ENCODE measurements at places on chromosomes 7 and 10.

DNA sequence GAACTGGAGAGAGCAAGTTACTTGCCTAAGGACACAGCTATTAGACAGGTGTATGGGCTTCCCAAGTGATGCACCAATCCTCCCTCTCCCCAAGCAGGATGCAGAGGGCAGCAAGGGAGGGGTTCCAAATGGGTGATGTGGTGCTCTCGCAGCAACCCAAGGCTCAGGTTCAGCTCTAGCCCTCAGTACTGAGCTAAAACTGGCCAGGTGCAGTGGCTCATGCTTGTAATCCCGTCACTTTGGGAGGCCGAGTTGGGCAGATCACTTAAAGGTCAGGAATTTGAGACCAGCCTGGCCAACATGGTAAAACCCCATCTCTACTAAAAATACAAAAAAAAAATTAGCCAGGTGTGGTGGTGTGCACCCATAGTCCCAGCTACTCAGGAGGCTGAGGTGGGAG is 40.7 kb downstream of the GPRIN2 start:
- DNase-seq: no peak

- no peak for DNase-seq
These were observed 43.3 kb downstream of the DGKB start for GRCh38 chr7:14859267-14859666.

- no peak for DNase-seq
These were observed 21.7 kb downstream of the TMEM254 start for GRCh38 chr10:80100116-80100515.

- no peak for DNase-seq
These were observed 44.2 kb upstream of the TNS3 start for GRCh38 chr7:47625861-47626715.

GRCh38 chr7:69035826-69036225 is 562.4 kb upstream of the AUTS2 start:
- no peak for DNase-seq

DNA sequence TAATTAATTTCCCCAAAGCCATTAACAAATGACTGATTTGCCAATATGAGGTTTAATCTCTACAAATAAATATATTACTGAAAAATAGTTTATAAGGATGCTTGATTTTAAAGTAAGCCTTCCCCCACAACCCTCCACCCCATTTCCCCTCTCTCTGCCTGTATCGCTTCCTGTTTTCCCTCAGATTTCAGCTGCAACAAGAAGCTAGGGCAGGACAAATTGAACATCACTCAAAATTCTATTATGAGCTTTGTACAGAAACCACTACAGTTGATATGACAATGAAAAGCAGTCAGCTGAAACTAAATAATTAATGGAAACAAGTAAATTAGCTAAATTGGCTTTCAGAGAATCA is 109.0 kb upstream of the SP4 start:
- no peak for DNase-seq

- DNase-seq: peak; percentile 2
These were observed 58.9 kb downstream of the SH2D4B start for GRCh38 chr10:80596391-80597257.

DNA sequence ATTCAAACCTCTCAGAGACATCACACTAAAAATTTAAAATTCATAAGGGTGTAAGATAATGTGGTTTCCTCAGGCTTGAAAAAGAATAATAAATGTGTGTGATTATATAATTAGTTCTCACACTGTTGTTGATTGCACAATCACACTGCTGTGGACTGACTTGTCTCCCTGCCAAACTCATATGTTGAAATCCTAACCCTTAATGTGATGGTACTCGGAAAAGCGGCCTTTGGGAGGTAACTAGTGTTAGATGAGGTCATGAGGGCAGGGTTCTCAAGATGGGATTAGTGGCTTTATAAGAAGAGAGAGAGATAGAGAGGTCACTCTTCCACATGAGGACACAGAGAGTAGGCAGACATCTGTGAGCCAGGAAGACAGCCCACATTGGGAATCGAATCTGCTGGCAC is 128.5 kb upstream of the COL1A2 start:
- no peak for DNase-seq

DNA sequence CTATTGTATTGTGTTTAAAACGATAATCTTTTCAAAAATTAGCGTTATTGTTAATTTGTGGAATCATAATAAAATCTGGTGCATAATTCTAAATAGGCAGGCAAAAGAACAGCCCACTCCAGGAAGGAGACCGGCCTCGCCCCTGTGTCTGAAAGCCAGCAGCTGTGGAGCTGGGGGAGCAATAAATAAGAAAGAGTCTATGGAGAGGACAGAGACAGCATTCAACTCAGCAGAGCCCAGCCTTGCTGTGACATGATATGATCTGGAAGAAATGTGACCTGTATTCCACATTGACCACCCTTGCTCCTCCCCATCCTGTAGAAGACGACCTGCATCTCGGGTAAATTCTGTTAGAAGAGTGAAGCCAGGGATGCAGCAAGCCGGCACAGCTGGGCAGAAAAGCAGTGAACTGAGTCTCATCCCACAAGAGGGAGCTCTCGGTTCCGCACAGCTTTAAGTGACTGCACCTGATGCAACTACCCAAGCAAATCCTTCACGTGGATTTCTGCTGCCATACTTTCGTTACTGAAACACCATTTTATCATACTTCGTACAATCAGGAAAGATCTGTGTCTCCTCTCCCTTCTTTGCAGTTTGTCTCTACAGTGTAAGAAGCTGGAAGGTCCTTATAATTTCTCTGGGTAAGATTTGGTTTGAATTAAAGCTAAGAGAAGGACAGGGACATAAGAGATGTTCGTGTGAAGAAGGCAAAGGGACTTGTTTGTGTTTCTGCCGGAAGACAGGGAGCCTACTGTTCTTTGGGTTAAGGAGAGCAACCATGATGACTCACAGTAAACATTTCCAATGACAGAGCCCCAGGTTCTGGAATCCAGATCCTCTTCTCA is 427.1 kb downstream of the GPAM start:
- DNase-seq: no peak

DNA sequence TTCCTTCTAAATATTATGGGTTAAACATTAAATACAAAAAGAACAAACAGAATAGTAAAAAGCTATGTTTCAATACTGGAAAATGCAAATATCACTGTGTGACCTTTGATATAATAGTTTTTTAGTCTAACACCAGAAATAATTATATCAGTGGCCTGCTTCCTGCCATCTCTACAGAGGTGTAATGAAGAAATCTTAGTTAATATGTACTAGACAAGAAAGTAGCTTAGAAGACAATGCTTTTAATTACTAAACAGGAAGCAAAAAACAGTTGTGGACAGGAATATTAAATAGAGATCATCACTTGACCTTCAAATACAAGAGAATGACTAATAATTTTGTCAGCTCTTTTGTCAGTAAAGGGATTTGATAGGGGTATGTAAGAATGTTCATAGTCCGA is 47.4 kb upstream of the LRRN3 start:
- DNase-seq: no peak

- DNase-seq: no peak
These were observed 30.7 kb upstream of the TRIL start for GRCh38 chr7:28988810-28989209.

- no peak for DNase-seq
These were observed 166.2 kb upstream of the STEAP1 start for GRCh38 chr7:89988074-89988473.

DNA sequence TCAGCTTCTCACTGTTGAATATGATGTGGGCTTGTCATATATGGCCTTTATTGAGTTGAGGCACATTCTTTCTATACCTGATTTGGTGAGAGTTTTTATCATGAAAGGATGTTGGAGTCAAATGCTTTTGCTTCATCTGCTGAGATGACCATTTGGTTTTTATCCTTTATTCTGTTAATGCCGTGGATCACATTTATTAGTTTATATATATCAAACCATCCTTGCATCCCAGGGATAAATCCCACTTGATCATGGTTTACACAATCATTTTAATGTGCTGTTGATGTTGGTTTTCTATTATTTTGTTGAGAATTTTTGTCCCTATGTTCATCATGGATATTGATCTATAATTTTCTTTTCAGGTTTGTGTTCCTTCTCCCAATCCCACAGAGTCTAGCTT is 67.0 kb downstream of the EBLN1 start:
- no peak for DNase-seq

DNA sequence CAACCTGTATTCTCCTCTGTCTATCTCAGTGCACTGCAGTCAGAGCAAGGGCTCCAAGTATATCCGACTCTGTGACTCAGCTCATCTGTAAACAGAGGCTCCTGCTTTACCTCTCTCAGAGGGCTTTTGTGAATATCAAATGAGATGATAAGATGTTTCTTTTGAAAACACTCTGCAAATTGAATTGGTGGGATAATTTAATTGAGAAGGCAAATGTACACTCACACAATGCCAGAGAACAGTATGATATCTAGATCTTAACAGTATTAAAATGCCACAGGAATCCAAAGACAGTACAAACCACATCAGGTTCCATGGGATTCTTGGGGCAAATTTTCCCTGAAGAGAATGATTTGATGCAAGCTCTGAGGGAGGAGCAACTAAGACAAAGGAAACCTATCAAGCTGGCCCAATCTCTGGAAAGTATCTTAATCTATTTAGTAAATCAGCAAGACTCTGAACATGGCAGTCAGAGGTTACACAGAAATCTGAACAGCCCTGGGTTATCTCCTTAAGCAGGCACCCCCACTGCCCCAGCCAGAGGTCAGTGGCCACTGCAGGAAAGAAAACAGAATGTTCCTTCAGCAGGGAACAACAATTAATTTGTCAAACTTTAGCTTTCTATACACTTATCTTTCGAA is 45.9 kb downstream of the DOCK4 start:
- DNase-seq: no peak

- DNase-seq: no peak
These were observed 185.8 kb downstream of the SNX10 start for GRCh38 chr7:26477381-26477990.

DNA sequence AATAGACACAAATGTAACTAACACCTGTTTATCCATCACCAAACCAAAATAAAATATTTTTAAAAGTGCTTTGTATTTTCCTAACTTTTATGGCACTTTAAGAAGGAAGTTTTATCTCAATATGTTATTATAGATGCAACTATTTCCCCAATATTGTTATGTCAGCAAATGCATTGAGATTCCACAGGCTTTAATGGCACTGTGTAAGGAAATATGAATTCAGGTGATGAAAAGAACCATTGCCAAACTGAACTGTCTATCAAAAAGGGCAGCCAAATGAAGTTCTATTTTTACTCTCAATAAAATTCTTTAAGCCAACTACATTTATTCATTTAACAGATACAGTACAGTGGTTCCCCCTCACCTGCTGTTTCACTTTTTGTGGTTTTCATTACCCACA is 67.2 kb upstream of the OIT3 start:
- no peak for DNase-seq

- no peak for DNase-seq
These were observed 60.9 kb downstream of the SLC35B4 start for GRCh38 chr7:134255814-134256213.

- DNase-seq: no peak
These were observed 963.2 kb upstream of the CELF2 start for GRCh38 chr10:10054466-10054865.

DNA sequence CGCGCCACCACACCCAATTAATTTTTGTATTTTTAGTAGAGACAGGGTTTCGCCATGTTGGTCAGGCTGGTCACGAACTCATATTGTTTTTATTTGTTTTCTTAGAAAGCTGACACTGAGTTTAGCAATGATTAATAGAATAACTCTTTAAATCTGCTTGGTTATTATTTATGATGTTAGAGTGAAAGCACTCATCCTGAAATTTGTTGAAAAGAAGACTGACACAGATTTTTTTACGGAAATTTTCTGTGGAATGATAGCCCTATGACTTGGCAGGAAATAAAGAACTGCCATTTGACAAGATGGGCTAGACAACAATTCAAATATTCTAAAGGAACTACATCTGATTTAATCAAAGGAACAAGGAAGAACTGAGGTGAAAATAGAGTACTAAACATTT is 4.3 kb upstream of the GSAP start:
- no peak for DNase-seq

DNA sequence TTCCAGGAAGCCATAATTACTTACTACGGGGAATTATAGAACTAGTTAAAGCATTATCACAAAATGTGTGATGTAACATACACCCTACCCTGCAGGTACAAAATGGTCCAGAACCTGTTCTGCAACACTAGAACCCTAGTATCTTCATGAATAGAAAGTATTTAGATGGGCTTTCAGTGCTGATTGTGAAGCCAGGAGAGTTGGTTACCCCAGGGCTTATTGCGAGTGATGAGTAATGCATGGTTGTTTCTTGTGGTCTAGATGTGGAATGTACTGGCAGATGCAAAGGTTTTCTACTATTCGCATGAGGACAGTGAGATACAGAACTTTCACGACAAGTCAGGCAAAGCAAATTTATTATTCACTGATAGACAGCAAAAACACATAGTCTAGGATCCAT is 33.6 kb upstream of the AGR3 start:
- no peak for DNase-seq

DNA sequence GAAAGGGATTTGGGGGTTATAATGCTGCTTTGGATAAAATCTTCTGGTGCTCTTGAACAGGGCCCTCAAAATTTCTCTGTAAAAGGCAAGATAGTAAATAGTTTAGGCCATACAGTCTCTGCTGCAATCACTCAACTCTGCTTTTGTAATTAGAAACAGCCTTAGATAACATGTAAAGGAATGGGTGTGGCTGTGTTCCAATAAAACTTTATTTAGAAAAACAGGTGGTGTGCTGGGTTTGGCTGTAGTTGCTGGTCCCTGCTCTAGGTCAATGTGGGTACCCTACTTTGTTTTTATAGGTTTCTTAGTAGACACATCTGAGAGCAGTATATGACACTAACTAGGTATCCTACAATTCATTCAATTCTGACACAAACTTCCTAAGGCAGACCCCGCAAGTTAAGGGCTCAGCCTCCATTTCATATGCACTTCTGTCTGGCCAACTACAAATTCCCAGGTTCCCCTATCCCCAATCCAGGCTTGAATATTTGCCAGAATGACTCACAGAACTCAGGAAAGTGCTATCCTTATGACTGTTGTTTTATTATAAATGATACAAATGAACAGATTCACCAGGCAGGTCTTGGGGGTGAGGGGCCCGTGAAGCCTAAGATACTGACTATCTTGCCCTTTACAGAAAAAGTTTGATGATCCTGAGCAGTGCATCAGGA is 349.9 kb downstream of the RPS24 start:
- no peak for DNase-seq

- no peak for DNase-seq
These were observed 26.2 kb downstream of the FAM171A1 start for GRCh38 chr10:15344876-15345285.

DNA sequence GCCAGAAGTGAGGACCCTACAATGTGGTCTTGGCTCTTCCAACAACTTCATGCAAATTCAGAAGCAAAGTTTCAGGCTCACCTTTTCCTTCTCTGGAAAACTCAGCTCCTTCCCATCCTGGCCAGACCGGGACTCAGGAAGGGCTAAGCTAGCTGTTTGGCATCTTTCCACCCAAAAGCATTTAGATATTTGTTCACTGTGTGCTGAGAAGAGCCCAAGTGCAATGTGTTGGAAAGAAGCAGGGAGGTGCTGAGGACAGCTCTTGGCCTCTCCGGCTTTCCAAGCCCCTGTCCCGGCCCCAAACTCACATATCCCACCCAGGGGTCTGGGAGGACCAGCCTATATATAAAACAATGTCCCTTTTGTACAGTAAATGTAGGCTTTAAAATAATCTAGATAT is 44.5 kb downstream of the MKI67 start:
- DNase-seq: no peak

- DNase-seq: no peak
These were observed 13.1 kb upstream of the GATA3 start for GRCh38 chr10:8041284-8041991.

- DNase-seq: no peak
These were observed 231.1 kb upstream of the FOXP2 start for GRCh38 chr7:114183311-114184088.

- no peak for DNase-seq
These were observed 169.1 kb downstream of the EGFR start for GRCh38 chr7:55187701-55188491.

All from stimulated activated CD8-positive, alpha-beta memory T cell treated with anti-CD3 and anti-CD28 coated beads, Interleukin-7, amount 100 ng/mL, for 1 hour (primary cell).